ENCODE measurements at places on chromosomes 7 and 10.

DNA sequence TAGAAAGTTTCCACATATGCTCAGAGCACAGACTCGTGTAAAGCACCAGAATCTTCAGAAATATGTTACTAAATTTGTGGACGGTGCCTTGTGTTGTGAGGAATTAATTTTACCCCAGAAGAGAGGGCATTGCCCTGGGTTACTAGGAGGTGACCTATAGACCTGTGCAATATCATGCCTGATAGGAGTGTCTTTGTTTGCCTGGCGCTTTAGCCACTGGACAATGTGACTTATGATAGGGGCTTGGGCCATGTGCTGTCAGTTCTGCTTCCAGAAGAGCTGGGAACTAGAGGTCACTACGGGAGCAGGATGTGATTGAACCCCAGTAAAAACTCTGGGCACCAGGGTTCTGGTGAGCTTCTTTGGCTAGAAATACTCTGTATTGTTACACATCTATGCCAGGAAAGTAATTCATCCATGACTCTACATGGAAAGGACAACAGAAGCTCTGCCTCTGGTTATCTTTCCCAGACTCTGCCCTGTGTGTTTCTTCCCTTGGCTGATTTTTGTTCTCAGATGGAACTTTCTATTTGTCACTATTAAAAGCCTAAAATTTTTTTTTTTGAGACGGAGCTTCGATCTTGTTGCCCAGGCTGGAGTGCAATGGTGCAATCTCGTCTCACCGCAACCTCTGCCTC lies 75.5 kb downstream of the SIRT1 start:
- no peak for DNase-seq

- no peak for DNase-seq
Observed at GRCh38 chr7:108094346-108094745, 35.8 kb downstream of the LAMB4 start.

- DNase-seq = peak; percentile 52
Observed at GRCh38 chr7:115475206-115475605, 553.3 kb downstream of the MDFIC start.

GRCh38 chr10:17037910-17038309 lies 91.7 kb downstream of the CUBN start:
- peak; percentile 42 for DNase-seq

- no peak for DNase-seq
Observed at GRCh38 chr10:11257440-11258090, 239.9 kb downstream of the CELF2 start.

DNA sequence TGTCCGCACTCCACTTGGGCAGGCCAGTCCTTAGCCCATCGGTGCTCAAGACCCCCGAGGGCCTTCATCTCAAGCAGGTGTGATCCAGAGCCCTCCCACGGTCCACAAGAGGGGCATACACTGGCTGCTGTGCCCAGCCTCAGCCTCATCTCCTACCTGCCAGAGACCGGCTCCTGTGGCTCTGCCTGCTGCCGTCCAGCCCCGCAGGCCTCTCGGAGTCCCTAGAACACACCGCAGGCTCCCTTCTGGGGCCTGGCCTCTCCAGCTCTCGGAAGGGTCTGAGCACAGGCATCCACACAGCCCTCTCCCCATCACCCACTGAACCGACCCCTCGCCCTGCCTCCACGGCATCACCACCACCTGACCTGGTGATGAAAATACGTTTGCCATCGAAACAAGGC lies 147.4 kb downstream of the PRKAG2 start:
- no peak for DNase-seq

DNA sequence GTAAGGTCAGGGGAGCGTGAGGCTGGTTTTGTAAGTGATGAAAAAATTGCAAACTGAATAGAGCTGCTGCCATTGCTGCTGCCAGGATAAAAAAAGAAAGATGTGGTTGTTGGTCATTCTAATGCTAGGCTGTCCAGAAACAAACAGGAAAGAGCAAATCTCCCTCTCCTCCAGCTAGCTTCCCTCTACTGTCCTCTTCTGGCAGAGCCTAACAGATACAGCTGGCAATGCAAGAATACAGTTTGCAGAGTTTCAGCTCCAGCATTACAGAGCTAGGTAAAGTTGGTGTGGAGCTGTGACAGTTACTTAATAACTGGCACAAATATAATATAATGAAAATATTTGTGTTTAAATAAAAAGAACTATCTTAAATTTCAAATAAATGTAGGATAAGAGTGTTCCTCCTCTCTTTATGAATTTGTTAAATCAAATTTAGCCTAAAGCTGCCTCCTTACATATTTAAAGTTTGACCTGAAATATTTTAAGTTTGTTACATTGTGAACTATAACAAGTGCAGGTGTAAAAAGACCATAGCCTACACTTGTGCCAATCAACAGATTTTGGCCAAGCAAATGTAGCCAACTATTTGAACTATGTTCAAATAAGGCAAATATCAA lies 407.7 kb downstream of the SH2D4B start:
- peak; percentile 3 for DNase-seq

DNA sequence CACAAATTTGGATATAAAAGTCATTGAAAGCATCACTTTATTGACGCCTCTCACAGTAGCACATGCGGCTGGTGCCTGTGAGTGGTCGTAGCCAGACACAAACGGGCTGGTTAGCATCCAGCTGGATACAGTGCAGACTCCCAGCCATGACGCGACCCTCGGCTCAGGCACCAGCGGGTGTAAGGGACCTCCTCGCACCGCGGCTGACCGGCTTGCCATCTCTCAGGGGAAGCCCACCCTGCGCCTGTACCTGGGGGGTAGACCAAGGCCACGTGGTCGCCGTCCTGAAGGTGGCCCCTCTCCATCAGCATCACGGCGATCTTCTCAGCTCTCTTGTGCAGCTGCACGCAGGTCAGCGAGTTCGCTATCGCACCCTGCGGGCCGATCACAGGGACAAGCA lies 213.8 kb downstream of the ZMYND11 start:
- no peak for DNase-seq

- no peak for DNase-seq
Observed at GRCh38 chr10:49733866-49734265, 28.3 kb downstream of the OGDHL start.

GRCh38 chr10:43190775-43191174 lies 52.5 kb downstream of the CSGALNACT2 start:
- no peak for DNase-seq

GRCh38 chr7:129635300-129636029 lies 23.9 kb downstream of the NRF1 start:
- peak; percentile 77 for DNase-seq

DNA sequence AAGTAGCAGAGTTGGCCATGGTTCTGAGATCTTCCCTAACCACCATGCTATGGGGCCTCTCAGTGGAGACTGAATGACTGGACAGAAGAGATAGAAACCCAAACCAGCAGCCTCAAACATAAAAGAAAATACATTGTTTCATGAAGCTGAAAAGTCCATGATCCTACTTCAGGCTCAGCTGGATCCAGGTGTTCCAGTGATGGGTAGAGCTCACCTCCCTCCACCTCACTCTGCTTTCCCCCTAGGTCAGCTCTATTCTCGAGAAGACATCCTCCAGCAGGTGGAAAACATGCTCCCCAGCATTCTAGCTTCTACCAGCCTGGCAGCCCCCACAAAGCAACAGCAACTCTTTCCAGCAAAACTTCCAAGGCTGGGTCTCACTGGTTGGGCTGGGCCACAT lies 132.1 kb downstream of the OAT start:
- no peak for DNase-seq

- DNase-seq = no peak
Observed at GRCh38 chr10:93568105-93568390, 1.6 kb downstream of the FFAR4 start.

DNA sequence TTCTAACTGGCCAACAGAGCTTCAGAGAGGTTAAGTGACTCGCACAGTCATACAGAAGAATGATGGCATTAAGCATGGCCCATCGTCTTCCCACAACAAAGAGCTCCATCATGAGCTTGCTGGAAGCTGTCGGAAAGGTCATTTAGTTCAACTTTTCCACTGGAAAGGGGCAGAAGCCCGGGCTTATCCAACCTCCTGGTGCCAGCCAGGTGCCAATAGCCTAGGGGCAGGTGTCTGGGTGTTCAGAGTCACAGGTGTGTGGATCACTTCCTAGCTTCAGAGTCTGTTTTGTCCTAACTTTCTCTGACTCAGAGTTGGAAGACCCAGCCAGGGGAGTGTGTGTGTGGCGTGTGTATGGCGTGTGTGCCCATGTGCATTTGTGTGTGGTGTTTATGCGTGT lies 1.3 kb upstream of the TRPV6 start:
- DNase-seq = no peak

DNA sequence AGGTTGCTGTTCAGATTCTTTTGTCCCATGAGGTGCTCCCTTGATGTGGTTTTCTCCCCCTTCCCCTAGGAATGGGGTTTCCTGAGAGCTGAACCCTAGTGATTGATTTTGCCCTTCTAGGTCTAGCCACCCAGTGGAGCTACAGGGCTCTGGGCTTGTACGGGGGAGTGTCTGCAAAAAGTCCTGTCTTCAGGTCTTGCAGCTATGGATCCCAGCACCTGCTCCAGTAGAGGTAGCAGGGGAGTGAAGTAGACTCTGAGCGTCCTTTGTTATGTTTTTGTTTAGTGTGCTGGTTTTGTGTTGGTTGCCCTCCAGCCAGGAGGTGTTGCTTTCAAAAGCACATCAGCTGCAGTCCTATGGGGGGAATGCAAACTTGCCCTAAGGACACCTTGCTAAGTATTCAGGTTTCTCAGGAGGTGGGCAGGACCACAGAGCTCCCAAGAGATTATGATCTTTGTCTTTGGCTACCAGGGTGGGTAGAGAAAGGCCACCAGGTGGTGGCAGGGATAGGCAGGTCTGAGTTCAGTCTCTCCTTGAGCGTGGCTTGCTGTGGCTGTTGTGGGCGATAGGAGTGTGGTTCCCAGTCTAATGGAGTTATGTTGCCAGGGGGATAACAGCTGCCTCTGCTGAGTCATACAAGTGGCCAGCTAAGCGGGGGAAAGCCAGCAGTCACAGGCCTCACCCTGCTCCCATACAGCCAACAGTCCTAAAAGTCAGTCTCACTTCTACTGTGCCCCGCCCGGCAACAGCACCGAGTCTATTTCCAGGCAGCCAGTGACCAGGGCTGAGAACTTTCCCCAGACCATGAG lies 92.4 kb upstream of the JCAD start:
- peak; percentile 57 for DNase-seq

- no peak for DNase-seq
Observed at GRCh38 chr10:89479771-89480446, 55.5 kb downstream of the SLC16A12 start.

DNA sequence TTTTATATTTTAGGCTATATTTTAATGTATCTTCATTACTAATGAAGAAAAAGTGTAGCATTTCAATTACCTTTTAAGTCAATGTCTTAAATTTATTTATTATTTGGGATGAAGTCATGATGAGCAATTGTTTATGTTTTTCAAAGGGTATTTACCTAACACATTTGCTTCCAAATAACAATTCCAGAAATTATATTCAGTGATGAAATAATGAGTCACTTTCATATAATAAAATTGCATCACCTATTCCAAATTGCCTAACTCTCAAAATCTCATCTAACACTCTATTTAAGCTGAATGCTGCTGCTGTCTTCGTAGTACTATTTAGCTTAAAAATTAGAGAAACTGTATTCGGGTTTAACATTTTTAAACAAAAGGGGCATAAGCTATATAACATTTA lies 97.7 kb downstream of the PRKG1 start:
- no peak for DNase-seq

DNA sequence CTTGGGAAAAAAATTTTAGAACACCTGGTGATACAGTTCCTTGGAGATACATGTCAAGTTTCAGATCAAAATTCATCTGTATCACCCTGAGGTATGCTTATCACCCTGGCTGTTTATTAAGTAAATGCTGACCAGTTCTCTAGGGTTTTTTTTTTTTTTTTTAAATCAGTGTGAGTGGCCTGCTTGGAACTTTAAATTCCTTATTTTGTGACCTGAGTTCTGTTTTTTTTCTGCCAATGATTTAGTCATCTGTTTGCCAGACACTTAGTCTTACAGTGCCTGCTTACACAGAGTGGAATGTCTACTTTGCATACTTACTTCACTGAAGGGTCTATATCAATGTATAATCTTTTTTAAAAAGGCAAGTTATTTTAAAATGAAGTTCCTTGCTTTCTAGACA lies 1.8 kb downstream of the TSPAN13 start:
- DNase-seq = no peak

DNA sequence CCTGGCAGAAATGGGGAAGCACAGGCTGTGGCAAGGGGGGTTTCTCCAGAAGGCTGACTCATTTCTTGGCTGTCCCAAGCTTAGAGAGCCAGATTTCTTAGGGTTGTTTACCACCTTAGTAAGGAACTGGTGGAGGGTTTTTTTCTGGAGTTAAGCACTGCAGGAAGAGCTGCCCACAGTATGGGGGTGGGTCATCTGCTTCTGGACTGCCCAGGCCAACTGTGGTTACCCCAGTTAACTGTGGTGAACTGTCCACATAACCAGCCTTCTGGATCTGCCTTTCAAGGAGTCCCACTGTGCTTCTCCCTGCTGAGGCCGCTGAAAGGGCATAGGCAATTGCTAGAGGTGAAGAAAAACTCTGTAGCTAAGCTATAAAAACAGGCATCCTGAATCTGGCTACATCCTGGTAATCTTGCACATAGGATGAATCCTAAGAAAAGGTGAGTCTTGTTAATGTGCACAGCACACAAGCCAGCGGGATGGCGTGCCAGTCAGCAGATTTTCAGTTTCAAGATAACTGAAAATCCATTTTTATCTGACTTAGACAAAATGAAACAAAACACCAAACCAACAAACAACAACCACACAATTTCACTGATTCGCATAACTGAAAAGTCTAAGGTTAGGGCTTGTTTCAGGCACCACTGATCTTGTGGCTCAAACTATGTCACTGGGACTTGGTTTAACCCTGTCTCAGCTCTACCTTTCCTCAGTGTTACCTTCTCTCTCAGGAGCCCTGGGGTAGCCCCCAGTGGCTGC lies 21.6 kb upstream of the TSPAN33 start:
- peak; percentile 86 for DNase-seq

DNA sequence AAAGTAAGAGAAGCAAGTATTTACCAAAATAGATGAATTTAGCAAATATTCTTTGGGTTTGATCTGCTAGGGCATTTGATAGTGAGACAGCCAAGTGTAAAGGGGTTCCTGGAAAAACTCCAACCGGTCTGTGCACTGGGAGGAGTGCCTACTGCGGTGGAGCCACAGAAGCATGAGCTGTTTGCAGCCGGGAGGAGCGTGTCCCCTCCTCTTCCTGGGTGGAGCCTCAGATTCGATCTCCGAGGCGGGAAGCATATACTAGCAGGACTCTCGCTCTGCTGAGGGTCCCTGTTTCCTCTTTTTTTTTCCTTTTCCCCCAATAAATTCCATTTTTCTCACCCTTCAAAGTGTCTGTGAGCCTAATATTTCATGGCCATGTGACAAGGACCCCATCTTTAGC lies 45.1 kb upstream of the MET start:
- peak; percentile 54 for DNase-seq

DNA sequence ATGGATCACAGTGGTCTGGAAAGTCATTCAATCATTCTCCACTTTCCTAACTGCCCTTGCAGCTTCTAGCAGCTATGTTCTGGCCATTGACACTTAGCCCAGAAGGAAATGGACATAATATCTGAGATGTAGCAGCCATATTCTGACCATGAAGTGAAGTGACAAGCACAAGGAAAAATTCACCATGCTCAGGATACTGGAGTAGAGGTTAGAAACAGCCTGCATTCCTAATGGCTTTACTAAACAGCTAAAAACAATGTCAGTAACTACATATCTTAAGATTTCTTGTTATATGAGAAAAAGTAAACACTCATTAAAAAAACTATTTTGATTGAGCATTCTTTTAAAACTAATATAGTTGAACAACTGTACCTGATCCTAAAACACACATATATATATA lies 443.8 kb downstream of the MAGI2 start:
- no peak for DNase-seq
